Peyer's patch (tissue), 4 donors: ENCODE measurements at places on chromosomes 16 and 17. TPM values are rescaled to one million over a fixed set of nuclear protein-coding genes. Genes with fewer than 3 reads are reported as not detected.

GRCh38 chr16:70694868-70695218, 9.0 kb upstream of the MTSS2 start:
- DNase-seq, result no peak

DNA sequence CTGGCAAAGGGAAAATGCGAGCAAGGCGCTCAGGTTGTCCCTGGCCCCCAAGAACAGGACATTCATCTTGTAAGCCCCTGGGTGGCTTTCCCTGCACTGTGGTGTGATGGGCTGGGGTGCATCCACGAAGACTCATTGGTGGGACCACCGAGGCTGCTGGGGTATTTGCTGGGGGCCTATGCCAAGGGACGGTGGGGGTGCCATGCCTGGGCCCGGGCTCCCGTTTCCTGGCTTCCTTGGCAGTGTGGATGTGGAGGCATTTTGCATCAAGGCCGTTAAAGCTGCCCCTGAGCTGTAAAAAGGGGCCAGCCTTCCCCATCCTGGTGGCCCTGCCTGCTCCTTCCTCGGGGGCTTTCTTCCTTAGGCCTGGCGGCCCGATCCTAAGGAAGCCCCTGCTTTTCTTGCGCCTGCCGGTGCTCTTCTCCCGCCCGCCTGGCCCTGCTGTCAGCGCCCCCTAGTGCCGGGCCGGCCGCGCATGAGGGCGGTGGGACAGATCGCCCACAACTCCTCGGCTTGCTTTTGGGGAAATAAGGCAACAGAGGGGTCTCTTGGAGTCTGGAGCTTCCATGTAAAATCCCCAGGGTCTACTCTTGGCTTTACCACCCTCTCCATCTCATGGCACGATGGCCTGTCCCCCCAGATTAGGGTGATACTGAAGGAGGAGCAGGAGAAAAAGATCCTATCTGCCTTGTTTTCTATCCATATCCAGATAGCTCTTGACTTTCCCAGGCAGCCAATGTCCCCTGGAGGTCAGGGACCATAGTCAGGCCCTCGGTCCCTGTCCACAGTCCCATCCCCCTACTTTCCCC, 9.8 kb upstream of the TBX2 start:
- DNase-seq, result peak; percentile 40

DNA sequence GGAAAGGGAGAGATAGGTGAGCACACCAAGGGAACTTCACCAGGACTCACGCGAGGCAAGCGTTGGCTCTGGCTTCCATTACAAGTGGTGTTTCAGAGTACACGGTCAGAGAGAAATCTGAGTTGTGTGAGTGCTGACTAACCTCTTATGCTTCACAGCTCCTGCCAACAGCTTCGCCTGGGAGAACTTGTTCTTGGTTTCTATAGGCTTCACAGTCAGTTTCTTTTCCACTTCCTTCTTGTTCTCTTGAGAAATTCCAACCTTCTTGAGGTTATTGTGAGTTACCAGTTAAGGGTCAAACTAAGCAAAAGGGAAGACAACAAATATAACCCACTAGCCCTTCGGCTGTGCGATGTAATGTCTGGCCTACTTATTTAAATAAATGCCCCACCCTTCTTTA, 18.9 kb downstream of the PSME3IP1 start:
- DNase-seq, result no peak

- peak; percentile 75 for DNase-seq
Measured at GRCh38 chr17:19762515-19762961, 14.4 kb upstream of the ALDH3A1 start.

GRCh38 chr17:40516581-40517285, 15.3 kb upstream of the TNS4 start:
- DNase-seq, result peak; percentile 73

DNA sequence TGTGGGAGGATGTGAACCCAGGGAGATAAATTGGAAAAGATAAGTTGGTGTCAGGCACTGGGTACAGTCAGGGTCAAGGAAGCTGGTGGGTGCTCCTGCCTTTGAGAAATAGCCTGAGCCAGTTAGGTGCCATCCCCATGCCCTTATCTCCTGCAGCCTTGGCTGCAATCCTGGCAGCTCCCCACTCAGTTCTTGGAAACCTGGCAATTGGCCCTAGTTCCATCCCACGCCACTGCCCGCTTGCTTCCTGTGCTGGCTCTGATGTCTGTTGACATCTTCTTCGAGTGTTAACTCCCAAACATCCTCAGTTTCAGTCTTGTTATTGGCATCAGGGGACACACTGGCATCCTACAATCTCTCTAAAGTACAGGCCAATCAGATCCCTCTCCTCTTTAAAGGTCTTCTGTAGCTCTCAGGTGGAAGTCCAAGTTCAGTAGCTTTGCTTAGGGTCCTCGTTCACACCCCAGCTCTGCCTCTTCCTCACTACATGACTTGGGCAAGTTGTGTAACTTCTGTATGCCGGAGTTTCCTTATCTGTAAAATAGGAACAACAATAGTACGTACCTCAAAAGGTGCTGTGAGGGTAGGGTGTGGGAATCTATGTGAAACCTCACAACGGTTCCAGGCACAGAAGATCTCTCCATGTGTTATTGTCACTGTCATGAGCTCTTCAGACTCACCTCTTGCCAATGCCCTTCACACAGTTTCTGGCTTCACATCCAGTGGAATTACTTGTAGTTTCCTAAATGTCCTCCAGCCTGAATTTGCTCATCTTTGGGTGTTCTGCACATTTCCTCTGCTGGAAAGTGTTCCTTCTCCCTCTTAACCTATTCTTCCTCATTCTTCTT, 13.5 kb upstream of the PRKAR1A start:
- no peak for DNase-seq

GRCh38 chr17:13601776-13602551, at the start of gene HS3ST3A1:
Gene HS3ST3A1, minus strand, starts transcription at chr17:13601929. Its CDS starts 800 bp downstream, at chr17:13601129.
- DNase-seq, result peak; percentile 48

GRCh38 chr16:89060207-89060794, 33.4 kb upstream of the ACSF3 start:
- no peak for DNase-seq

- no peak for DNase-seq
Measured at GRCh38 chr16:13014476-13014875, 113.1 kb downstream of the SHISA9 start.

DNA sequence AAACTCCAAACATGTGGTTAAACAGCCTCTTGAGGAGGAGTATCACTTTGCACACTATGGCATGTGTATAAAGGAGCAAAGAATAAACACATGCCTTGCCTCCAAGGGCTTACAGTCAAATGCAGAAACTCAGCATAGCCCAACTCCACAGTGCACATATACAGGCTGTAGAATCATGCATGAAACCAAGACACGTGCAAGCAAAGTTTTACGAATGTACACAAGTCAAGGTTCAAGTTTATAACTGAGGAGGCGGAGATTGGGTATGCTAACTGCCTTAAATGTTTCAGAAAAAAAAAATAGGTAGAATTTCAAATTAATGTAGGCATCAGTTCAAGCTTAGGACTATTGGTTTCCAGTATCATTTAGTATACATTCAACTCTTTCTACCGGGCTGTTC, 321.1 kb downstream of the SOX9 start:
- no peak for DNase-seq

DNA sequence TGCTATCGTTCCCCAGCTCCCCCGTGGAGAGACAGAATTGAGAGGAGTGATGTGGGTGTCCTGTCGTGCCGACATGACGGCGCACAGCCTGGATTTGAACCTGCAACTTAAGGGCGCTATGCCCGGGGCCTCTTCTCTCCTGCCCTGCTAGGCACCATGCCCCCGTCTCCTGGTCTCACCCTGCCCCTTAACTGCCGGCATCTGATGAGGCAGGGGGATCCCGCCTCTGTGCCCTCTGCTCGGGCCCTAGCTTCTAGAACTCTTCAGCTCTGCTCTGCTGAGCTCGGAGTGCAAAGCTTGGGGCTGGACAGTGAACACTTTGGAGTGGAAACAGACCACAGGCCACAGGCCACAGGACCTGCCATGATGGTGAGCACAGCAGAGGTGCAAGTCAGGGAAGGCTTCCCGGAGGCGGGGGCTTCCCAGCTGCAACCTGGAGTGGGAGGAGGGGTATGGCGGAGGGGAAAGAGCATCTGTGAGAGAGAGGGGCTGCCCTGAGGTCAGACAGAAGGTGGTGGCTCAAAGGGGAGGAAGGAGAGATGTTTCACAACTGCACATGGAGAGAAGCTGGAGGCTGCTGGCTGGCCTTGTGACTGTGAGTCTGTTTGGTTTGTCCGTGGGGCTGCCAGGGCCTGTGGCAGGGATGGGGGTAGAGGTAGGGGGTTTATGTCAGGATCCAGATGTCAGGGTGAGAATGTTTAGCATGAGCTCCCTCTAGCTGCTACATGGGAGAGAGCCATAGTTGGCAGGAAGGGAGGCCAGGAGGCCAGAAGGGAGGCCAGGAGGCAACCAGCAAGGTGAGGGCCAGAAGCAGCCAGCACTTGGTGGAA, 107.8 kb downstream of the CRLF3 start:
- no peak for DNase-seq

DNA sequence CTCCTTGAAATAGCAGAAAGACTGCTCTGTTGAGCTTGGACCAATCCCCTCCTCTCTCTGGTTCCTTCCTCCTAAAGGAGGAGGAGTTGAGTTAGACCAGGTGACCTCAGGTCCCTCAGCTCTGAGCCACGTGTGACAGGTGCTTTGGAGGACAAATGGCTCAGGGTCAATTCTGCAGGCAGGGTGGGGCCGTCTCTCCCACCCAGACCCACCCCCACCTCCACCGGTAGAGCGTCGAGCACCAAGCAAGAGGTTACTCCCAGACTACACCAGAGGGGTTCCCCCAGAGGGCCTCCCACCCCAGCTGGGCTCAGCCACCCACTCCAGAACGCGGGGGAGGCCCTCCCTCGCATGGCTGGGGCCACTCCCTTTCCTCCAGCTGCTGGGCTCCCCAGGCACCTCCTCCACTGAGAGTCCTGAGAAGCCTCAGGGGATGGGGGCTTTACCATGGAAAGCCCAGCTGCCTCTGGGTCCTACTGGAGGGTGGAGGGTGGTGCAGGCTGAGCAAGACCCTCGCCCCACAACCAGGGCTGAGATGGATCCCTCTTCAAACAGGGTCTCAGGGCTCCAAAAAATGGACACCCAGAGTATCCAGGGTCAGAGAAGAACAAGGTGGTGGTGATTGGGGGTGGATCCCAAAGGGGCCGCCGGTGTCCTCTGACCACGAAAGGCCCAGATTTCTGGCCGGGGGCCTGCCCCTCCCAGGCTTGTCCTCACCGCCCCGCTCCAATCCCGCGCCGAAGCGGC, 7.6 kb downstream of the MYO1C start:
- DNase-seq, result peak; percentile 87

- no peak for DNase-seq
Measured at GRCh38 chr17:66625311-66625767, 209.6 kb upstream of the CACNG5 start.

DNA sequence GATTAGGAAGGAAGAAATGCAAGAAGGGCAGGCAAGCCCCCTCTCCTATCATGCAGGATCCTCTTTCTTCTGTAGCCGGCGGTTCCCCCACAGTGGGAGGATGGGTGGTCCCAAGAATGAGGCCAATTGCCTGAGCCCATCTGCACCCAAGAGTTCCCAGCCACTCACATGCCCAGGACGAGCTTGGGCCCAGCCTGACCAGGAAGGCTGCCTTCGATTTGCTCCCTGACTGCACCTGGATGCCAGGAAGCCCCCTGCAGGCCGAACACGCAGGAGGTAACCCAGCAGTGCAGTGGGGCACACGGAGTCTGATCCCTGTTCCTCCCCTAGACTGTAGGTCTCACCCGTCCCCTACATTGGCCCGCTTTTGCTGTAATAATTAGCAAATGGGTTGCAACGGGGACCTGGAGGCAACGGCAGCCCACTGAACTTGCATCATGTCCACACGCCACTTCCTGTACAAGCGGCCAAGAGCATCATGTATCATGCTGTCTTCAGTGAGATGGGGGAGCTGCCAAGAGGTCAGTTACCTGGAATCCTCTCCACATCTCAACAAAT, 67.5 kb downstream of the AMFR start:
- DNase-seq, result peak; percentile 45

DNA sequence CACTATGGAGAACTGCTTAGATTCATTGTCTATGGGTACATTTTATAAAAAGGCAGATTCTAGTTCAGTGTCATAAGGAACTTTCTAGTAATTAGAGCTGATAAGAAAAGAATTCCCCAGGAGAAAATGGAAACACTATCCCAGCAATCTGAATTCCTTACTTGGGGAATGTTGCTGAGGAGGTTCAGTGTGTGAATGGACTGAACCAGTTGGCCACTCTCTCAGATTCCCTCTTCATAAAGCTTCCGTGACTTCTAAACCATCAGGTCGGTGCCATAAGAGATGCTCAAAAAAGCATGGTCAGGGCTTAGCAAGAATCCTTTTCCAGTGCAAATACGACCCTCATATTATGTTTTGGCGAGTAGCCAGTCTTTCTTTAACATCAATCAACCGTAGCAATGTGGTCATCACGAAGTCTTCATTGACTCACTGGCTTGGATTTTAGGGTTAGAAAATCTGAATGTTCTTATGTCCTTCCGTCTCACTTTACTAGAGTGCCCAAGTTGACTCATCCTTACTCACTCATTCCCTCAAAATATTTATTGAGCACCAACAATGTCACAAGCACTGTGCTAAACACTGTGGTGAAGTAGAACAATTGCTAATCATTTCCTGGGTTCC, 102.7 kb upstream of the HLF start:
- DNase-seq, result no peak

DNA sequence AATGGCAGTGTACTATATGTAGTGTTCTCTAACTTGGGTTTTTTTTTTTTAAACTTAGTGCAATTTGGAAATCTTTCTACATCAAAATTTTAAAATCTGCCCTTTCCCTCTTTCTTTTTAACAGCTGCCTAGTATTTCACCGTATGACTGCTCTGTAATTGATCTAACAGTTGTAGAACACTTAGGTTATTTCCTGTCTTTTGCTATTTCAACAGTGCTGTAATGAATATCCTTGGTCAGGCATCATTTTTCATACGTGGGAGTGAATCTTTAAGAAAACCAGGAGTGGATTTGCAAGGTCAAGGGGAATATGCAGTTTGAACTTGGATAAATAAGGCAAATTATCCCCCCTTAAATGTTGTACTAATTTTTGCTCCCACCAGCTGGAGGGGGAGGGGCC, 3.8 kb downstream of the NLRC5 start:
- DNase-seq, result no peak

GRCh38 chr16:57953857-57954256, 17.1 kb downstream of the CNGB1 start:
- DNase-seq, result no peak

GRCh38 chr16:85302848-85303353, 190.6 kb upstream of the CIBAR2 start:
- no peak for DNase-seq

GRCh38 chr17:17516941-17517720, 20.9 kb upstream of the RASD1 start:
- no peak for DNase-seq

Gene CLEC18B
- total RNA-seq, result 1.2 TPM

Gene CIBAR2
- total RNA-seq, result not detected

Gene ARHGDIG
- total RNA-seq, result 67.5 TPM

Gene HOXB2
- 5.0 TPM for total RNA-seq

Gene RASL10B
- total RNA-seq, result not detected

Gene NPIPA7
- not detected for total RNA-seq

Gene GJC1
- 7.4 TPM for total RNA-seq

Gene MAFG
- total RNA-seq, result 38.3 TPM
